ENCODE measurements at places on chromosomes 3 and 15. TPM values are rescaled to one million over a fixed set of nuclear protein-coding genes. Genes with fewer than 3 reads are reported as not detected.

The IGSF10 gene
- total RNA-seq, result 0.94 TPM

The RPP25 gene
- total RNA-seq, result 18.8 TPM

The MUC4 gene
- 1.3 TPM for total RNA-seq

The PARP15 gene
- total RNA-seq, result 0.12 TPM

The TIGIT gene
- not detected for total RNA-seq

DNA sequence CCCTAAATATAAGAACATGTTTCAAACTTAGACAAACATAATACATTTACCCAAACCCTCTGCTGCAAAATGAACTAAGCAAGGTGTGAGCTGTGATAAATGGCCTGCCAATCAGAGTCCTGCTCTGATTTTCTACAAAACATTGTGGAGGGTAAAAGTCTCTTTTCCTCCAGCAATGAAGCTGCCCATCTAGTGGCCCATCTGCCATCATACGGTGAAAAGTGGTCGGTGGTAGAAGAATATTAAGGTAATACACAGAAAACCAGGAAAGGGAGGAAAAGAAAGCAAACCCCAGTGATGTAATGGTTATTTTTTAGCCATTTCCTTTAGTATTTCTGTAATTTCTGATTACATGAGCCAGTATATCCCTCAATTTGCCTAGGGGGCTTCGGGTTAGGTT lies 838.1 kb downstream of the TBL1XR1 start:
- DNase-seq, result peak; percentile 46

- no peak for DNase-seq
These were observed 189.9 kb upstream of the TSC22D2 start for GRCh38 chr3:150218236-150218635.

DNA sequence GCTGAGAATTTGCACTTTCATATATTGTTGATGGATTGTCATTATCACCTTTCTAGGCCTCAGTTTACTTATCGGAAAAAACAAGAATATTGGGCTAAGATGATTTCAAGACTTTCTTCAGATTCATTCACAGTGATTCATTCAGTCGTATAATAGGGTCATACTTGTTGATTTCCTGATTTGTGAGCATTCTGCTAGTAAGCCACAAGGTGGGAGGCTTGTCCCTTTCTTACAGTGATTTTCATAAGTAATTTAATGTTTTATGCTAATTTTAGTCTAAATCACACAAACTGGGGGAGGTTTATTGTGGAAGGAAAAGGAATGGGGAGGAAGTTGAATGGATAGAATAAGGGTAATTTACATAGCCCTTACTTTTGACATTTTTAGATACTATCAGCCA lies 126.8 kb upstream of the GOLGA6L4 start:
- DNase-seq, result peak; percentile 17

DNA sequence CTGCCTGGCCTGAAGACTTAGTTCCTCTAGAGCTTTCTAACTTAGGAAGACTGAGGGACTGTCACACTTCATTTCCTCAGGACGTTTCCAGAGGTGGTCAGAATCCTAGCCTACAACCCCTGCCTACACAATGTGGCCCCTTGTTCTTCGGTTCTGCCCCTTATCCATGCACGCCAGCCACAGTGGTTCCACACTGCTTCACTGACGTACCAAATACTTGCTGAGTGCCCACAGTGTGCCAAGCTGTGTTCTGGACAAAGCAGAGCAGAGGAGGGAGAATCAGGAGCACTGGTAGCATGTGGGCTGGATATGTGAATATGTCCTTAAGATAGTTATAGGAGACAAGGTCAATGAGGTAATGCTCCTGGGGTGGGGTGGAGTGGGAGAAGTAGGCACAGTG lies 70.5 kb upstream of the SAMMSON start:
- DNase-seq, result no peak

GRCh38 chr3:125967156-125967555 lies 1.8 kb upstream of the ROPN1B start:
- no peak for DNase-seq

DNA sequence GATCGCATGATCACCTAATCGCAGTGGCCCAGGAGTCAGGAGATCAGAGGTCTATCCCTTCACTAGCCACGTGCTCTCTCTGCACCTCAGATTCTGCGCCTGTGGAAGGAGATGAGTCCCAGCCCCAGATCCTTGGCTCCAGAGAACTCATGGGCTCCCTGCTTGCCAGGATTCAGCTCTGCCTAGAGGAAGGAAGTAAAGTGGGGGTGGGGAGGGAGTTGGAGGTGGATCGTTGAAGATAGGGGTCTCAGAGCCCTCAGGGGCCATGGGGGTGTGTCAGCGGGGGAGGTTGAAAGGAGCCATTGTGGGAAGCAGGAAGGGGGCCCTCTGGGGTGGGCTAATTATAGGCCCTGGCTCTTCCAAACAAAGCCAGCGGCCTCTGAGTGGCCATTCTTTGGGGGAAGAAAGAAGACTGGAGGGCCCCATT lies 11.3 kb upstream of the STRA6 start:
- DNase-seq, result peak; percentile 79

GRCh38 chr3:27673701-27674100 lies 48.4 kb downstream of the EOMES start:
- peak; percentile 12 for DNase-seq

GRCh38 chr3:138197058-138197457 lies 10.0 kb downstream of the ARMC8 start:
- DNase-seq, result peak; percentile 62

- DNase-seq, result no peak
These were observed 36.2 kb downstream of the GTF2E1 start for GRCh38 chr3:120778776-120779175.

DNA sequence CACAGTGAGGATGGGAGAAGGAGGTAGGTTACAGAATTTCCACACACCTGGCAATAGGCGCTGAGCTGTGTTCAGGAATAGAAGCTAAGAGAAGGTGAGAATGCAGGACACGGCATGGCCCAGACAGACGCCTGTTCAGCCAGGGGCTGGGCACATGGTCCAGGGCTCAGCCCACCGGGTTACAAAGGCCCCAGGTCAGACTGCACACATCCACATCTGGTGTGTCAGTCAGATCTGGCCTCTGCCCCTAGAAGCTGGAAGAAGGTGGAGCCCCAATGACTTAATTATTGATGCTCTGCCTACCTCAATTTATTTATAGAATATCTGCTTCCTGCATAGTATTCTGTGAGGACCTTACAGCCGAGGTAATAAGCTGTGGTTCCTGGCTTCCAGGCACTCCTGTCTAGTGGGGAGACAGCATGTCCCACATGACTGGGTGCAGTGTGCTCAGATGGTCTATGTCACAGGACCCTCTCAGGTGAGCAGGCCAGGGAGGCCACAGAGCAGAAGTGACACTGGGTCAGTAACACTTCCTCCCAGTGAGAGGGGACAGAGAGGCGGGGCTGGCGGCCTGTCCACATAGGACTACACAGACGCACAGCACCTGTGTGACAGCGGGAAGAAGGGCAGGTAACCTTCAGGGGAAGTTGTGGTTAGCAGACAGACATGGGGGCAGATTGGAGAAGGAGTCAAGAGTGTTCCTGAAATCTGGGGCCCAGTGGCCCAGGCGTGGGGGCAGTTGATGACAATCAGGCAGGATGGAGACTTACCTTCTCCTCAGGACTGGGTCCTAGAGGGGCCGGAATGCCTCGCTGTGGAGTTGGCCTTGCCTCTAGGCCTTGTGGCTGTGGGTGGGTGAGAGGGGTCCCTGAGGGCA lies 38.6 kb upstream of the PLXNA1 start:
- DNase-seq, result no peak

GRCh38 chr3:166351461-166351860 lies 514.2 kb upstream of the BCHE start:
- no peak for DNase-seq

GRCh38 chr3:126308394-126309125 lies 48.6 kb downstream of the KLF15 start:
- DNase-seq, result peak; percentile 30

- DNase-seq, result no peak
These were observed 746.3 kb downstream of the ZPLD1 start for GRCh38 chr3:103181160-103181559.

All from GM23338 (cell line).